ENCODE measurements at places on chromosomes 1 and 21. TPM values are rescaled to one million over a fixed set of nuclear protein-coding genes. Genes with fewer than 3 reads are reported as not detected.

HPCAL4 gene
- total RNA-seq = 0.04 TPM

ATAD3C gene
- total RNA-seq = 1.4 TPM

RBP7 gene
- total RNA-seq = 6.0 TPM

MAP1LC3C gene
- not detected for total RNA-seq

DNAJC28 gene
- 0.44 TPM for total RNA-seq

RCC2 gene
- total RNA-seq = 82.7 TPM

CAPN2 gene
- 1,259 TPM for total RNA-seq

RIT1 gene
- total RNA-seq = 14.7 TPM

ADAMTSL4 gene
- 0.87 TPM for total RNA-seq

CYP4A22 gene
- not detected for total RNA-seq

S100A13 gene
- total RNA-seq = 350 TPM

SPATA45 gene
- total RNA-seq = not detected

All from PC-3 (cell line).